Right renal pelvis (tissue), 4 donors: ENCODE measurements at places on chromosomes 6 and 20. TPM values are rescaled to one million over a fixed set of nuclear protein-coding genes. Genes with fewer than 3 reads are reported as not detected.

LAMA2 gene
- 32.3 TPM for polyA plus RNA-seq

GRCh38 chr6:137260217-137260616, 41.0 kb upstream of the IFNGR1 start:
- DNase-seq, result no peak

DNA sequence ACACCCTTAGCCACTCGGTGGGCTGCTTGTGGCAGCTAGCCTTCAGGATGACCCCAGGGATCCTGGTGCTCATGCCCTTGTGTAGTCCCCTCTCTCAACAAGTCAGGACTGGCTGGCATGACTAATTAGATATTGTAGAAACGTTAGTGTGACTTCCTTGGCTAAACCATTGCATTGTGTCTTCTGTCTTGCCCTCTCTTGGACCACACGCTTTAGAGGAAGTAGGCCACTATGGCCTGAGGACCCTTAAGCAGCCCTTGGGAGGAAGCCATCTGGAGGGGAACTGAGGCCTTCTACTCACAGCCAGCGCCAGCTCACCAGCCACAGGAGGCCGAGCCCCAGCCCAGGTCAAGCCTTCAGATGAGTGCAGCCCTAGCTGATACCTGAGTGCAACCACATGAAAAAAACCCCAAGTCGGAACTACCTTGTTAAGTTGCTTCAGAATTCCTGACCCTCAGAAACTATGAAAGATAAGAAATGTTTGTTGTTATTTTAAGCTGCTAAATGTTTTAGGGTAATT, 10.1 kb downstream of the ANGPT4 start:
- no peak for DNase-seq

DNA sequence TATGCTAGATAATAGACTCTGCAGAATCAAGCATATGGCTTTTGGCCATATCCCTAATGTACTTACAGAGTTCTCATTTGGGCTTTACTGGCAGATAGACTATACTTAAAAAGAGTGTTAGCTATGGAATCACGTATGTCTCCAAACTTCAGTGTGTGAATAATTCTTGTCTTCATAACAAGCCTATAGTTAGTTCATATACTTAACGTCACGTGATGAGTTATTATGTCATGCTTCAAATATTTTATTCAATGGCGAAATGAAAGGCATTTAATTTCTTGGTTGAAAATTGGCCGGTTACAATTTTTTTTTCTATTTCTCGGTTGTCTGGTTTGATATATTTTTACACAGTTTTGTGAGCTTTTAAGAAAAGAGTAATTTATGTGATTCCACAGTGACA, 62.7 kb downstream of the MEI4 start:
- DNase-seq, result no peak

CCN2 gene
- 300 TPM for polyA plus RNA-seq

FNDC1 gene
- polyA plus RNA-seq, result 8.6 TPM

GRCh38 chr20:3051385-3052019, 5.7 kb downstream of the MRPS26 start:
- DNase-seq, result no peak

IL17A gene
- polyA plus RNA-seq, result not detected

- DNase-seq, result peak; percentile 66
These were observed 2.8 kb upstream of the FANCE start for GRCh38 chr6:35449287-35449881.
